ENCODE measurements at places on chromosomes 7 and 10.

GRCh38 chr10:43214071-43214955, 52.6 kb downstream of the RASGEF1A start:
- DNase-seq, result no peak
- no peak overlapping the region for H3K27ac ChIP-seq
- H3K36me3 ChIP-seq, result no peaks in the 10 kb centered on the region
- H3K27me3 ChIP-seq, result no peaks in the 10 kb centered on the region
- no peak overlapping the region for H3K4me3 ChIP-seq

DNA sequence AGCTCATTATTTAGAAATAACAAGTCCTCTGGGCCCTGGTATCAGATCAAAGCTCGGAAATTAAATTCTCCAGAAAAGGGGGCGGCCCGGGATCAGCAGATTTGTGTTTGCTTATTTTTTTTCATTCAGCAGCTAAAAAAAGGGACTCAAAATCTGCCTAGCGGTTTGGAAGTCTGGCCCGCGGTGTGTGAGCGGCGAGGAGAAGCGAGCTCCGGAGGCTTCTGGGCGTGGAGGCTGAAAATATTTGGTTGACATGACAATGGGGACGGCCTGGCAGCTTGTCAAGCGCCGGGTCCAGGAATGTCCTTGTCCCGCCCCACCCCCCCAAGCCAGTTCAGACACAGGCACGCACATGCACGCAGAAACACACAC, 43.4 kb downstream of the FOXL3 start:
- no peaks in the 10 kb centered on the region for H3K4me1 ChIP-seq
- H3K27ac ChIP-seq, result no peak overlapping the region
- no peak overlapping the region for H3K4me3 ChIP-seq
- H3K36me3 ChIP-seq, result no peaks in the 10 kb centered on the region

- no peaks in the 10 kb centered on the region for H3K36me3 ChIP-seq
- no peaks in the 10 kb centered on the region for H3K27me3 ChIP-seq
- DNase-seq, result no peak
- no peak overlapping the region for H3K4me3 ChIP-seq
- H3K27ac ChIP-seq, result no peak overlapping the region
Measured at GRCh38 chr7:39210362-39210761, 232.7 kb downstream of the POU6F2 start.

DNA sequence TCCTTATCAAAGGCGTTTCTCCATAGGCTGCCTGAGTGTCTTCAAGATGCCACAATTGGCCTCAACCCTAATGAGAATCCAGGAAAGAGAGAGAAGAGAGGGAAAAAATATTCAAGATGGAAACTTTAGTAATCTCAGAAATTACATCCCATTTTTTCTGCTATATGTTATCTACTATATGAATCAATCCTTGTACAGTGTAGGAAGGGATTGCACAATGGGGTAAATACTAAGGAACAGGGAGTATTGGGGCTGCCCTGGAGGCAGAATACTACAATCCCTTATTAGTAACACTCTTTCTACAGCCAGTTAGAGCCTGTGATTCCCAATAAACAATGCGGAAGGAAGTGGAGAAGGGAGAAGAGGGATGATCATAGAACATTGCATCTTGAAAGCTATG, 27.9 kb downstream of the TFPI2 start:
- H3K4me1 ChIP-seq, result no peaks in the 10 kb centered on the region
- no peak for DNase-seq
- H3K36me3 ChIP-seq, result no peaks in the 10 kb centered on the region
- no peak overlapping the region for H3K27ac ChIP-seq

DNA sequence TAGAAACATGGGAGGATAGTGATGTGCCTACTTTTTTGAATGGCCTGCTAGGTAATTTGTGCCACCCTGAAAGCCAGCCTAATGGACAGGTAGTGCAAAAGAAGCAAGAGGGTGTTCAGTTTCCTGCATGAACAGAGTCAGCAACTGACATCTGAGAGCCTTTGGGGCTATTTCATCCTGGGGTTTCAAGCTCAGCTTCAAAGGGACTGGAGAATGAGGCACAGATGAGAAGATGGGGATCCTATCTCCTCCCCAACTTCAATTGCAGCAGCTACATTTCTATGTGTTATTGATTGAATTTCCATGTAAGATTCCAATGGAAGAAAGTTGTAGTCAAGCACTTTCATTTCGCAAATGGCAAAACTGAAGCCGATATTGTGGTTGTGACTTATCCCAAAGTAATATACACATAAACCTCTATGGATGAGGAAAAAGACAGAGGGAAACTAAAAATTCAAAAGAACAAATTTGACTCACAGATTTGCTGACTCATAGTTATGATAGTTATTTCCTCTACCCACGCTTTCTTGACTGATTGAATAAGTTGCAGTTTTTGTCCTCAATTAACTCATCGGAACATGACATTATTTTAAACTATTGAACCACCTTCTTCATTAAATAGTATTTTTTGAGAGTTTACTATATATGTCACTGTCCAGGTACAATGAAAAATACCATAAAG, 42.6 kb upstream of the NRP1 start:
- peak; percentile 50 for DNase-seq
- no peaks in the 10 kb centered on the region for H3K36me3 ChIP-seq
- peak overlapping the region; percentile 52 for H3K27ac ChIP-seq

- H3K4me1 ChIP-seq, result no peaks in the 10 kb centered on the region
- no peaks in the 10 kb centered on the region for H3K36me3 ChIP-seq
- no peaks in the 10 kb centered on the region for H3K27me3 ChIP-seq
- H3K27ac ChIP-seq, result no peak overlapping the region
Measured at GRCh38 chr10:77555591-77556212, 81.9 kb downstream of the KCNMA1 start.

DNA sequence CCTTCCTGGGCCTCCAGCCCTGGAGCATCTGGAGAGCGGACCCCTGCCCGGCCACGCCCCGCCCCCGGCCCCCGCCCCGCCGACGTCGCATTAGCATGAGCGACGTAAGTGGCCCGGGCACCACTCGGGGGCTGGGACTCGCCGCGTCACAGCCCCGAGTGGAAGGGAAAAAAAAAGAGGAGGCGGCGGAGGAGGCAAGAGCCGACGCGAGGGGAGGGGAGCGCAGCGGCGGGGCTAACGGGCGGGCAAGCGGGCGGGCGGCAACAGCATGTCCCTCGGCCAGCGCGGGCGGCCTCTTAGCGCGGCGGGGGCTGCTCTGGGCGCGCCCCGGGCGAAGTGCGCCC, at the start of gene SLC18A3:
SLC18A3 (plus strand) TSS at position 197 of the 344 bp plus-strand sequence. CDS start 431 bp downstream, outside the sequence.
- no peak within 1 kb of the TSS for H3K4me3 ChIP-seq
- H3K36me3 ChIP-seq, result no peaks in the 10 kb centered on the region
- no peaks in the 10 kb centered on the region for H3K4me1 ChIP-seq
- no peak within 1 kb of the TSS for H3K27ac ChIP-seq
- DNase-seq, result no peak

- H3K27me3 ChIP-seq, result no peaks in the 10 kb centered on the region
- no peak overlapping the region for H3K4me3 ChIP-seq
- no peaks in the 10 kb centered on the region for H3K36me3 ChIP-seq
- peaks cover 12% of the 10 kb centered on the region for H3K4me1 ChIP-seq
- no peak for DNase-seq
Measured at GRCh38 chr7:45977256-45977780, 56.2 kb upstream of the IGFBP3 start.

- H3K27ac ChIP-seq, result peak overlapping the region; percentile 56
- H3K4me3 ChIP-seq, result no peak overlapping the region
- H3K27me3 ChIP-seq, result no peaks in the 10 kb centered on the region
- DNase-seq, result peak; percentile 67
- H3K36me3 ChIP-seq, result no peaks in the 10 kb centered on the region
- peaks cover 10% of the 10 kb centered on the region for H3K4me1 ChIP-seq
Measured at GRCh38 chr10:126247446-126247975, 140.8 kb downstream of the ADAM12 start.

DNA sequence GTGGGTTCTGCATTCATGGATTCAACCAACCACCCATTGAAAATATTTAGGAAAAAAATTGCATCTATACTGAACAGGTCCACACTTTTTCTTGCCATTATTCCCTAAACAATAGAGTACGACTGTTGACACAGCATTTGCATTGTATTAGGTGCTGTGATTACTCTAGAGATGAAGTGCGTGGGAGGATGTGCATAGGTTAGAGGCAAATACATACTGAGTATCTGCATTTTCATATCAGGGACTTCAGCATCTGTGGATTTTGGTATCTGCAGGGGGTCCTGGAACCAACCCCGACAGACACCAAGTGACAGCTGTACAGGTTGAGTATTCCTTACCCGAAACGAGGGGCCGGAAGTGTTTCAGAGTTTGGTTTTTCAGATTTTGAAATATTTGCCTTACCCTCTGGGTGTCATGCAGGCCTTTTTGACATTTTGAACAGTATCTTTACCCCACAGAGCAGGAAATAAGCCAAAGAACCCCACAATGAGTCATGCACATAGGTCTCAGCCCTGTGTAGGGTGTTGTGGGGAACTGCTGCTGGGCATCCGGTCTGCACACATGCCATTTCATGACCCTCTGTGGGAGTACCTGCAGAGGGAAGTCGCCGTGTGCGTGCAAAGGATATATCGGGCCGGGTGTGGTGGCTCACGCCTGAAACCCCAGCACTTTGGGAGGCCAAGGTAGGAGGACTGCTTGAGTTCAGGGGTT, 14.5 kb downstream of the NUDT5 start:
- H3K27me3 ChIP-seq, result no peaks in the 10 kb centered on the region
- H3K4me3 ChIP-seq, result no peak overlapping the region
- peaks cover 6% of the 10 kb centered on the region for H3K36me3 ChIP-seq
- peaks cover 6% of the 10 kb centered on the region for H3K4me1 ChIP-seq

- DNase-seq, result no peak
- H3K4me1 ChIP-seq, result no peaks in the 10 kb centered on the region
- no peak overlapping the region for H3K4me3 ChIP-seq
Measured at GRCh38 chr10:131587976-131588680, 276.6 kb upstream of the TCERG1L start.

DNA sequence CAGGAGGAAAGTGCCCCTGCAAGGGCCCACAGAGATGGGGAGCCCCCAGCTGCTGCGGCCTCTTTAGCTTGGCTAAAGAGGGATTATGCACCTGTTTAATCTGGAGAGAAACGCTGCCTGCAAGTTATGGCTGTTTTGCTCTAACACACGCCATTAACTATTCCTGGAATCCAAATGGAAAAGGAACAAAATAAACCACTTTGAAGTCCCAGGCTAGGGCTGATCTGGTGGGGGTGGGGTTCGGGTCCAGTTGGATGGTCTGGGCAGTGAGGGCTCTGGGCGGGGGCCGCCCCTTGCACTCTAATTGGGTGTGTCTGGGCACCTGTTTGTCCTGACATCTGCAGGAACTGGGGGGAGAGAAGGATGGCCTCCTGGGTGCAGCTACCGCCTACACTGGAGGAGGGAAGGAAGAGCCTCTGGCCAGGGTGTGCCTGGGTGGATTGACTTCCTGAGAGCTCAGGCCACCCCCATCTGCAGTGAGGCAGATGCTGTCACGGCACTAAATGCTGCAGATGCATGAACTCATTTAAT, 300.6 kb downstream of the ZEB1 start:
- H3K27ac ChIP-seq, result no peak overlapping the region
- H3K36me3 ChIP-seq, result no peaks in the 10 kb centered on the region
- no peaks in the 10 kb centered on the region for H3K4me1 ChIP-seq
- H3K27me3 ChIP-seq, result no peaks in the 10 kb centered on the region
- no peak overlapping the region for H3K4me3 ChIP-seq
- DNase-seq, result no peak

DNA sequence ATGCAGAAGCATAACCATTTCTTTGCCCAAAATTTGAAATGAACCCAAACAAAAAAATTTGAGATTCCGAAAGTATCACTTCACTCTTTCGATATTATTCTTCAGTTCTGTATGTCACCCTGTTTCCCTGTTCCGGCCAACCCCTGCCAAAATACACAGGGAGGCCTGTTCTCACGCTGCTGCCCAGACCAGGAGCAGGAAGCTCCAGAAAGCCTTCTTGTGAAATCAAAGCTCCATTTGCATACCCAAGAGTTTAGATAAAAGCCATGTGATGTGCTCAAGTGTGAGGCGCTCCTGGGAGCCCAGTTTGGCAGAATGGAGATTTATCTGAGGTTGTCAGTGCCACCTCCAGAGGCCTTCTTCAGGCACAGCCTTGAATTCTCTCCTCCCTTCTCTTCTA, 236.2 kb downstream of the FGFR2 start:
- H3K4me3 ChIP-seq, result no peak overlapping the region
- H3K27ac ChIP-seq, result no peak overlapping the region
- H3K27me3 ChIP-seq, result no peaks in the 10 kb centered on the region
- no peaks in the 10 kb centered on the region for H3K4me1 ChIP-seq

- no peaks in the 10 kb centered on the region for H3K36me3 ChIP-seq
- H3K27me3 ChIP-seq, result no peaks in the 10 kb centered on the region
- no peaks in the 10 kb centered on the region for H3K4me1 ChIP-seq
- no peak overlapping the region for H3K27ac ChIP-seq
- no peak overlapping the region for H3K4me3 ChIP-seq
- DNase-seq, result no peak
Measured at GRCh38 chr10:124655191-124656112, 88.7 kb downstream of the FAM53B start.

GRCh38 chr10:72007246-72007892, 43.2 kb downstream of the CHST3 start:
- H3K27me3 ChIP-seq, result no peaks in the 10 kb centered on the region
- peaks cover 17% of the 10 kb centered on the region for H3K4me1 ChIP-seq
- H3K4me3 ChIP-seq, result no peak overlapping the region
- H3K36me3 ChIP-seq, result peaks cover 2% of the 10 kb centered on the region
- H3K27ac ChIP-seq, result no peak overlapping the region
- no peak for DNase-seq

DNA sequence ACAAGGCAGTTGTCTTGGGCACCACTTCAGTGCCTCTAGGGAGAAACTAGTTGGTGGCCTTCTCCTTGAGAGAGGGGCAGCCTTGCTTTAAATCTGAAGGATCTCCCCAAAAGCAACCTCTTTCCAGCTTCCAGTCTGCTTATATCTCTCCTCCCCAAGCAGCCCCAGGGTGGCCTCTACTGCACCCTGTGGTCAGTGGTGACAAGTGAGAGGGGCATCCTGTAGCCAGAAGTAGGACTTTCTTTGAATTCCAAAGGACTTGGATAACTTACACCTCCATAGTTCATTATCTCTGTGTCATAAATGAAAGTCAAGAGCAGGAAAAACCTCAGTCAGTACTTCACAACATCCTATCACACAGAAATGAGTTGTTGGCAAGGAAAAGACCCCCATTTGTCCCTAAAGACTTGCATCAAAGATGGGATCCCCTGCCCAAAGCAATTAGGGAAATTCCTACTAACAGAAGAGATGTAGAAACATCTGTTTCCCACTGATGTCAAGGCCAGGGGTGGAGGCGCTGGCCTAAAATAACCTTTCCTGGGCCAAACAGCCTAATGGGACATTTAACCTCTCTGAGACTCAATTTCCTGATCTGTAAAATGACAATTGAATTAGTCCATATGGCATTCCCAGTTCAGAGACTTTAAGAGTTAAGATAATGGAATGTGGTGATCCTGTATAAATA, 44.0 kb upstream of the ANKRD1 start:
- no peaks in the 10 kb centered on the region for H3K36me3 ChIP-seq
- H3K4me1 ChIP-seq, result peaks cover 19% of the 10 kb centered on the region
- no peak overlapping the region for H3K27ac ChIP-seq
- H3K27me3 ChIP-seq, result no peaks in the 10 kb centered on the region
- H3K4me3 ChIP-seq, result no peak overlapping the region
- peak; percentile 18 for DNase-seq

DNA sequence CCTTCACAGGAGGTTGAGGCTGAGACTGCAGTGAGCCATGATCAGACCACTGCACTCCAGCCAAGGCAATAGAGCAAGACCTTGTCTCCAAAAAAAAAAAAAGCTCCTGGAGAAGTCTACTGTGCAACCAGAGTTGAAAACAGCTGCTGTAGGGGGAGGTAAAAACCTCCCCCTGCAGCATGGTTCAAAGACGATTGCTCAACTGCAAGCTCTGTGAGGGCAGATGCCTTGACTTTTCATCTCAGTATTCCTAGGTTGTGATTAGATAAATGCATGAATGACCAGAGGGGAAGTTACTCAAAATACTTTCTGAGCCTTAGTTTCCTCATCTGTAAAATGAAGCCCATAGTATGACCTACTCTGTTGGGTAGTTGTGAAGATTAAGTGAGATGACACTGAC, 25.0 kb upstream of the PPA1 start:
- no peak for DNase-seq
- H3K36me3 ChIP-seq, result no peaks in the 10 kb centered on the region
- H3K4me3 ChIP-seq, result no peak overlapping the region
- peaks cover 44% of the 10 kb centered on the region for H3K27me3 ChIP-seq
- H3K27ac ChIP-seq, result no peak overlapping the region
- H3K4me1 ChIP-seq, result peaks cover 3% of the 10 kb centered on the region

Measured in endothelial cell of umbilical vein (primary cell).